ENCODE measurements at places on chromosomes 16 and 17.
A peak's percentile ranks its signal among the peaks of the same experiment; 100 is the strongest.

- DNase-seq, result no peak
These were observed 2.2 kb upstream of the ZG16 start for GRCh38 chr16:29775742-29776408.

GRCh38 chr16:13913374-13914292 lies 6.3 kb upstream of the ERCC4 start:
- no peak for DNase-seq

DNA sequence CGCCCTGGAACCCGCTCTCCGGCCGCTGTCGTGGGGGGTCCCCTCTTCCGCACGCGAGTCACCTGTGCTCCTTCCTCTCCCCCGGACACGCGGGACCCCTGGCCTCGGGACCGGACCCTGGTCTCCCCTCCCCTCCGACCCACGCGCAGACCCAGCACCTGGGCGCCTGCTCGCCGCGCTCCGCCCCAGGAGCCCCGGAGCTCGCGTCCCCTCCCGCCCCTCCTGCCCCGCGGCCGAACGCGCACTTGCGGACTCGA lies 762 bp downstream of the RAB40B start:
- no peak for DNase-seq

DNA sequence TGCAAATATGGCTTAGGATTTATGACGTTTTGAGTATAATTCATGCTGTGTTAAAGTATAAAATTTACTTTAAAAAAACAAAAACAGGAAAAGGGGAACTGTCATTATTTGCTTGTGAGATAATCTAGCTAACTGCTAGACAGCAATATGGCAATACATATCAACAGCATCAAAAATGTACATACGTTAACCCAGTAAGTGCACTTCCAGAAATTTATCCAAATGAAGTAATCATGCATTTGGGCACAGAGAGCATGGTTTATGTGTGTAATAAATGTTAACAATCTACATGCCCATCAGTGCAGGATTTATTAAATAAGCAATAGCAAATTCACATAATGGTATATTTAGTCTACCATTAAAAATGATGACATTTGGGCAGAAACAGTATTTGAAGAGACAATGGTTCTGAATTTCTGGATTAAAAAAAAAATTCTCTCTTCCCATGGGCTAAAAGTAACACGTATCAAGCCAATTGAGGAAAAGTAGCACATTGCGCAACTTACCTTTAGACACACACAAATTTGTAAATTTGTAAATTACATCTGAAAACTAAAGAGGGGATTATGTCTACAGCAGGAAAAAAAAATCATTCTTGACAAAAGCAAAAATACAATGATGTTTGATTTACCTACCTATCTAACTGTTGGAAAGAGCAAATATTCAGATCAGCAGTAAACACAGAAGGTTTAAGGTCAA lies 80.2 kb downstream of the CACNG1 start:
- DNase-seq, result no peak

- DNase-seq, result no peak
These were observed 2.1 kb downstream of the TBX21 start for GRCh38 chr17:47735139-47735464.

DNA sequence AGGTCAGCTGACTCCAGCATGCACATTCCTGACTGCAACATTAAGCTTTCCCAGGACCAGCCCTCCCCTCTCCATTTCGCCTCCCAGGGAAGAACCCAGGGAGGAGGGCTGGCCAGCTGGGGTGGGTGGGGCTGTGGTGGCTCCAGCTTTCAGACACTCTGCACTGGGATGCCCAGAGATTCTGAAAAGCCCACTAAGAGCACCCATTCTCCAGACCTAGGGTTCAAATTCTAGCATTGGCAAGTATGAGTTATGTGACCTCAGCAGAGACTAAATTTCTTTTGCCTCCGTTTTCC lies 7.8 kb downstream of the DLX3 start:
- no peak for DNase-seq

DNA sequence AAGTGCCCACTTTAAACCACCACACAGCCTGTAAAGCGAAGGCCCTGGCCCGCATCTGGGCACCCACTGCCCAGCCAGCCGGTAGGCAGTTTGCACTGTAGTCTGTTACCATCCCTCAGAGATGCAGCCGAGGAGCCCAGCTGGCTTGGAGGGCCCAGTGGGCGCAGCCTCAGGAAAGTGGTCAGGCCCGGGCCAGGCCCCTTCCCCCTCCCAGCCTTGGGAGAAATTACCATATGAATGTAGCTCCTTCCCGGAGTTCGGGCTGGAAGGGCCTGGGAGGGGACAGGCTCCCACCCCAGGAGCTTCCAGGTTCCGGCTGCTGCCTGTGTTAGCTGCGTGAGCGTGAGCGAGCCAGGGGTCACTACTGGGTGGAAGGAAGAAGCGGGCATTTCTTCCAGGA lies 325.4 kb downstream of the SEC14L1 start:
- peak; percentile 59 for DNase-seq

DNA sequence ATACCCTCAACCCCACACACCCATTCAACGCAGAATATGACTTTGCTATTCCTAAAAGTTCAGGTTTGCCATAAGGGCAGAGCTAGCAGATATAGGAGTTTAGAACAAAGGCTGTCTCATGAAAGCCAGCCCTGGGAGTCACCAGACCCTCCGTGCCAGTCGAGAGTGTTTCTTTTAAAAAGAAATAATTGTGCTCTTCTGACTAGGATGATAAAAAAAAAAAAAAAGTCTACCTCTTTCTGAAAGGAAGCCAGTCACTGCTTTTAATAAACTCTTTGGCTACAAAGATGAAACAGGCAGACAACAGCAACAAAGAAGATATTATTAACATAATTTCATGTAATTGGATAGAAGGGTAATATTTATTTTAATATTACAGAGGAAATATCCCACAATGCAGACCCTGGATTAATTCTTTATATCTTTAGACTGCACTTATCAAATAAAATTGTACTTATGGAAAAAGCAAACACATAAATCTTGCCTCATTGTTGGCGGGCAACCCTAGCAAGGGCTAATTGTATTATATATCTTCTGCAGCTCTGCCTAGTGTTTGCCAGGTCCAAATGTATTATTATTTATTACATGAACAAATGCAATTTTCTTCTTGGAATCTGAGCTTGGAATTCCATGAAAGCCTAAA lies 277.5 kb upstream of the DYNLRB2 start:
- no peak for DNase-seq

GRCh38 chr17:63911041-63911635 lies at the start of gene CSHL1:
Gene CSHL1, minus strand, starts transcription at chr17:63911258. Its CDS starts 62 bp downstream, at chr17:63911196.
- DNase-seq, result no peak

DNA sequence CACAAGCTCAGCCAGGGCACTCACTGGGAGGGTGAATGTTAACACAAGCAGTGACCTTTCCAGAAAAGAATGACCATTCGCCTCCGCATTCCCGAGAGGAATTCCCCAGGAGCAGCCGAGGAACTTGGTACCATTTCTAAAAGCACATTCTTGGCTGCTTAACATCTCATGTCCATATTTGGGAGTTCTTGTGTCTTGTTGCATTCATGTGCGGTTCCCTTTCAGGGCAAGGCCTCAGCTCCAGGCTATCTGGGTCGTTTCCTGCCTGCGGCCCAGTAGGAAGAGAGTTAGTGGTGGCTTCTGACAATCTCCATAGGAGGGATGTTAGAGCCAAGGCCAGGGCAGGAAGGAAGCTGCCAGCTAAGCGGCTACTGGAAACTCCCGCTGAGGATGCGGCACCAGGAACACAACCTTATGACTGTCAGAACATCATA lies 27.8 kb upstream of the MEAK7 start:
- DNase-seq, result no peak

- DNase-seq, result peak; percentile 74
These were observed 13.9 kb upstream of the OR1F1 start for GRCh38 chr16:3173892-3174617.

- DNase-seq, result no peak
These were observed 57.2 kb upstream of the MGAT5B start for GRCh38 chr17:76810956-76811355.

DNA sequence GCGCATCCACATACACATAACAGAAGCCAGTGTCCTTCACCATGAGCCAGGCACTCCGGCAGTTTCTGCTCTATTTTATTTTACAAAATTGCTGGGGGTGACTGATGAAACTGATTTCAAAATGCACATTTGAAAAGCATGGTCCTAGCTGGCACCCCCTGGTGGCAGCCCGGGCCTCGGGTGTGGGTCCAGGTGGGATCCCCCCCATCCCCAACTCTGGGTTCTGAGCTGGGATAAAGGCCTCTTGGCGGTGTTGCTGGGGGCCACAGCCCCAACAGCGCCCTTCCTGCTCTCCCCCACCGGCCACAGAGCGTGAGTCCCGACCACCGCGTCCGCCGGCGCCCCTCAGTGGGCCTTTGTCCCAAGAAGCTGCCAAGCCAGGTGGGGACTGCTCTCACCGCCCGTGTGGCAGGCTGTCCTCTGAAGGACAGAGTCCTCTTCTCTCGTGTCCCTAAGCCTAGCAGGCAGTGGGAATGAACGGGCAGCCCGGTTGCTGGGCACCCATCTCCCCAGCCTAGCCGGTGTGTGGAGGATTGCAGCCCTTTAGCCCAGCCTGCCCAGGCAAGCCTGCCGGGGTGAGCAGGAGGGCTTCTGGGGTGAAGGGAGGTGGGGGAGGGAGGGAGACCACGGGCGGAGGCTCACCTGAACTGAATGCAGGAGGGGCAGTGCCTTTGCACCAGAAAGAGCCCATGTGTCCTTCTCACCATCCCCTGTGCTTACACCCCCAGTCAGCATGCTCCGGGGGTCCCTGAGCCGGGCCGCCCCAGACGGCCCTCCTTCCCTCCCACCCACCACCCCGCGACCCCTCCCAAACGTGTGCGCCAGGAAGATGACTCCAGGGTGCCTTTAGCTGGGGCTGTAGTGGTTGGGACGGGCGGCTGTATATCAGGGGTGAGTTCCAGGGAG lies 898 bp downstream of the SNAI3 start:
- no peak for DNase-seq

DNA sequence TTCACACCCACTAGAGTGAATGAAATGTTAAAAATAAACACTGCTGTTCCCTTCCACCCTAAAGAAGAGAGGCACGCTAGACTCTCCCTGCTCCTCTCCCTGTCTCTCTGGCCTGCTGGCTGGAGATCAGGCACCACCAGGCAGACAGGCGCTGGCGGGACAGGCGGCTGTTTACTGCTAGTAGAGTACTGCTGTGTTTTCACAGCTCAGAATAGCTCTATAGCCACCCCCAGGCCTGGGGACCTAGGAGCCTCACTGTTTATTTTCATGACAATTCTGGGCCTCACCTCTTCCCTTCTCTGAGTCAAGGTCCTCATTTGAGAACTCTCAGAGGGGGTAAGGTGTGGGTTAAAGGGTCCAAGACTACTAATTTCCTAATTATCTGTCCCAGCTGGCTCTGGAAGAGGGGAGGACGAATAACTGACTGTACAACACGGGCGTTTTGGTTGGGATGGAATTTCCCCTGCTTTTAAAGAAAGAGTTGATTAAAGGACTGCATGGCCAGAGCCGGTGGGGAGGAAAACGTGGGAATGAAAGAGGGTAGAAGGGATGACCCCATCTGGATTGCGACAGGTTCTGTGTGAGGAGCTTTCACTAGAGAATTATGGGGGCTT lies 9.0 kb upstream of the G6PC1 start:
- peak; percentile 41 for DNase-seq
